ENCODE measurements at places on chromosomes 3 and 15.

- no peak for DNase-seq
Measured at GRCh38 chr3:98791341-98792325, 28.5 kb downstream of the ST3GAL6 start.

DNA sequence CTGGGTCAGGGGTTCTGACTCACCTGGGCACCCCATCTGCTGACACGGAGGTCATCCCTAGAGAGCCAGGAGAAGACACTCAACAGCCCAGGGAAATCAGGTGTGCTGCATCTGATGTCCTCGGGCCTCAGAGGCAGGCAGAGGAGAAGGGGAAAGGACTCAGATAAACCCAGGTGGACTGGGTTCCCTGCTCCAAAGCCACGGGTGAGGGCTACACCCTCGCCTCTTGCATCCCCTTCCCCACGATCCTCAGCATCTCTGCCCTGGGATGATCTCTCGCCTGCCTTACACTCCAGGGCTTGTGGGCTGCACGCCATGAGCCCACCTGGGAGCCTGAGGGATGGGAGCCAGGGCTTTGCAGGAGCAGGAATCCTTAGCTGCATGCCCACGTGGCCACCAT, 8.2 kb upstream of the DUSP7 start:
- DNase-seq: no peak

- DNase-seq: no peak
Measured at GRCh38 chr3:183728204-183728603, 30.6 kb downstream of the YEATS2 start.

DNA sequence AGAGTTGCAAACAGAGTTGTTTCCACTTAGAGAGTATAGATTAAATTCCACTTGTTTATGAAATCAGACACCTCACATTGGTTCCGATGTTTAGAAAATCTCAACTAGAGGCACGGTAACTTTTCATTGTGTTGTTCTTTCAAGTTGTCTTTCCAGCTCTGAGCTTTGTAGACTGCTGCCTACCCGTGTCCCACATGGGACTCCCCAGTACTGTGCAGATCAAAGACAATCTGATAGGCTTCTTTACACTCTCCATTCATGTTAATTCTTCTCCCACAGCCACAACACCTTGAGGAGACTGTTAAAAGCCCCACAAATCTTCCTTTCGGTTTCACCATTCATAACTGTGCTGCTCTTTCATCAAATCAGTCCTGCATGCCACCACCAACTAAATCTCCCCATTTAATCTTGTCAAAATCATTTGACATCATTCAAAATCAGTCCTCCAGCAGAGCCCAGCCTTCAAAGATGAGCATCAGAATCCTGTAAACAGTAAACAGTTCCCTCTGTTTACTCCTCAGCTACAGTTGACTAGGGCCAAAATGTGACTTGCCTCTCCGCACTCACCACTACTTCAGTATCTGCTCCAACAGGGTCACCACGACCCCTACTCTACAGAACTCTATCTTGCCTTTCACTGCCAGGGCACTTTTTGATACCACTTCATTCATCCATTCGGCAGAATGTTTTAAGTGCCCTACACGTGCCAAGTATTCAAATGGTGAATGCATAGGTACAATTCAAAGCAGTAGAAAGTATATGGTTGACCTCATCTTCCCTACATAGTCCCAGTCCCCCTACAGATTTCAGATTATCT, 8.3 kb downstream of the ANXA2 start:
- no peak for DNase-seq

GRCh38 chr3:146283781-146284445, 33.0 kb upstream of the PLSCR4 start:
- DNase-seq: no peak

GRCh38 chr3:41199866-41200668, 762 bp downstream of the CTNNB1 start:
- DNase-seq: no peak
